HuH-7.5 (cell line): ENCODE measurements at places on chromosomes 7 and 10.

- DNase-seq, result no peak
Measured at GRCh38 chr7:130838738-130839137, 104.7 kb upstream of the KLF14 start.

DNA sequence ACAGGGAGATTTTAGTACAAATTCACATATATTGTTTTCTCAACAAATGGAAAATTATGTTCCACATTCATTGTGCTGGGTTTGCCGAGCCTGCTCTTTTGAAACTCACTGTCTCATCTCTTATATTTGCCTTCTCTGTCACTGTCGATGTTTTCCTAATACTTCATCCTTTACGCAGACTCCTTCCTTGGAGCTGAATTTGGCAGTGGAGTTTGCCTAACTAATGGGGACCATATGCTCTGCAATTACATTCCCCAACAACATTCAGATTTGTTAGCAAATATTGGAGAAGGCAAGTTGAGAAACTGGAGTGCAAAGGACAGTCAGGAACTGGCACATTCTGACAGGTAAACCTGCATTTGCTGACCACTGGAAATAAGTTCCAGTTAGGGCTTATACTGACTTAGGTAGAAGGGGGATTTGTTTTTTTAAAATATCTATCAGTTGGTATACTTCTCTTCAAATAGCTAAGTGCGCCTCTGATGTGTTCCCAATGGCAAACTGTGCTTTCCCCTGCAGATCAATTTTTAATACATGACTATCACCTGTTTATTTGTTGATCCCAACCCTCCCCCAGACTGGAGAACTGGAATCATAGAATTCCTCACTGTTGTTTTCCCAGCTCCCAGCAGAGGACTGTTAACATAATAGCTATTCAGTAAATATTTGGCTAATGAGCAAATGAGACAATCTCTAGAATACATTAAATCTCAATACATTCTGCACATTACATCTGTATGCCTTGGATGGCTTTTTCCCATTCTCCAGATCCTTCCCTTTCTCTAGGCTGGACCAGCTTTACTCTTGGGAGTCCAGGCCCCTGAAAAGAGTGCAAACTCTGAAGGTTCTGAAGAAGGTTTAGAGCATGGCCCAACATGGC lies 769.3 kb downstream of the KCNMA1 start:
- no peak for DNase-seq

GRCh38 chr7:148185041-148185440 lies 405.5 kb upstream of the C7orf33 start:
- DNase-seq, result no peak

GRCh38 chr7:30525429-30525828 lies 20.8 kb upstream of the GGCT start:
- no peak for DNase-seq

- no peak for DNase-seq
Measured at GRCh38 chr10:51217505-51217904, 143.2 kb downstream of the PRKG1 start.

DNA sequence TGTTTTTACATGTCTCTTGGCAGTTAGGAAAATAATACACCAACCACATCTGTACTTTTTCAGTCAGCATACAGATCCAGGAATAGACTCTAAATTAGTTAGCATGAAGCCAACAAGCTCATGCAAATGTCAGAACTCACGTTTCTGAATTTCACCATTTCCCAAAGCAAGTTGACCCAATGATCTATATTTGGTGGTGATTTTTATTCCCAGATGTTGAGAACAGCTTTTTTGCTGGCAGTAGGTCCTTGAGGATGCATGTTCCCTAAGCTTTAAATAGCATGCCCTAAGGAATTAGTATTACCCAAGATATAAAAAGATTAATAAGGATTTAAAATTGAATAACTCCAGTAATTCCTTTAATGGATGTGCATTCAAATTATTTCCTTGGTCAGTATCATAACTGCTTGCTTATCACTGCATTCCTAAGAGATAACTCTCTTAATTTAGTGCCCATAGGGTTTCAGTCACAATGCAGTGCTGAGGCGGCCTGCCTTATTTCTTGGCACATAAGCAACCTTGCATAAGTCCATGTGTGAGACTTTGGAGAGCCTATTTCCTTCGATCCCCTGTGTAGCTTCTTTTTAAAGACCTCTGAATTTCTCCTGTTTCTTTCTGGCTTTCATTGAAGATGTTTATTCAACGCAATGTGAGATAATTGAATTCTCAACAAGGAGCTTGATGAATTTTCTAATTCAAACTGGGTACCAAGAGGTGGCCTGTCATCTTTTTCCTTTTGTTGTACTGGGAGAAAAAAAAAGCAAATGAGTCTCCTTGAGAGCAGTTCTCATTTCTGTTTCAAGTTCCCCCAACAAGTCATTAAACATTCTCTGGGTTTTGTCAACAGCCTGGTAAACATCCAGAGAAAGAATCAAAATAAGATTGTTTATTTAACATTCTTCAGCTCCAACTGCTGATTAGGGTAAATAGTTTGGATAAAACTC lies 135.3 kb upstream of the MEOX2 start:
- no peak for DNase-seq

DNA sequence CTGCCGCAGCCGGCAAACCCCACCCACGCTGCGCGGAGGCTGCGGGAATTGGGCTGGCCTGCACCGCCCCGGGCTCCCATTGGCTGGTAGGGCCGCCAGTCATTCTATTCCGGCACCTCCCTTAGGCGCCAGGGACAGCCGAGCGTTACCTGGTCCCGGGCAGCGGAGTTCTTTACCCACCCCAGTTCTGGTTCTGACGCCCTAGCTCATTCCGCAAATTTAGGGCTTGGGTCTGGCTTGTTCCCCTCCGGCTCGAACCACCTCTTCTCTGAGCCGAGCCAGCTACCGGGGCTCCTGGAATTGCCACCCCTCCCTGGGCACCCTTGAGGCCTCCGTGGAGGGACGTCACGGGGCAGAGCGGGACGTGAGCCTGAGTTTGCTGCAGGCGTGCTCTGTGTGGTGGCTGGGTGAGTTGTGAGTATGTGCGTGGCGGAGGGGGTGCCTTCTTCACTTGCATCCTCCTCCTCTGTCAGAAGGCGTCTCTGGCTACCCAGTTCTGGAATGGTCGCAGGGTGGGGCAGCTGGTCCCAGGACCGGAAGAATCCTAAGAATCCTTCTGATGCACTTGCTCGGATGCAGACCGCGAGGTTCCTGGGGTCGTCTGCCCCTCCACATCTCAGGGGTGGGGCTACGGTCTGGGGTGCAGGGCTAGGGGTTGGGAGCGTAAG lies at the start of the genes PDZD7 and SFXN3:
Gene PDZD7, minus strand, starts transcription at position 2 of the 668 bp plus-strand sequence. CDS start 910 bp downstream, outside the sequence.
Gene SFXN3, plus strand, starts transcription at position 107 of the 668 bp plus-strand sequence. CDS start 3,461 bp downstream, outside the sequence.
- DNase-seq, result peak; percentile 95

GRCh38 chr10:103153302-103154197 lies 39.5 kb downstream of the NT5C2 start:
- no peak for DNase-seq

GRCh38 chr7:120064565-120064964 lies 208.4 kb upstream of the KCND2 start:
- no peak for DNase-seq

- DNase-seq, result no peak
Measured at GRCh38 chr7:26199301-26200037, 1.1 kb downstream of the HNRNPA2B1 start.
